Muscle of arm (tissue), 14 donors: ENCODE measurements at places on chromosomes 4 and X. TPM values are rescaled to one million over a fixed set of nuclear protein-coding genes. Genes with fewer than 3 reads are reported as not detected.

- no peak for DNase-seq
These were observed 186.4 kb downstream of the PPP4R3C start for GRCh38 chrX:27276751-27277150.

The MAGEC1 gene
- not detected for polyA plus RNA-seq

The TXK gene
- not detected for polyA plus RNA-seq

- DNase-seq: no peak
These were observed 131.5 kb downstream of the AASDH start for GRCh38 chr4:56255820-56256219.

DNA sequence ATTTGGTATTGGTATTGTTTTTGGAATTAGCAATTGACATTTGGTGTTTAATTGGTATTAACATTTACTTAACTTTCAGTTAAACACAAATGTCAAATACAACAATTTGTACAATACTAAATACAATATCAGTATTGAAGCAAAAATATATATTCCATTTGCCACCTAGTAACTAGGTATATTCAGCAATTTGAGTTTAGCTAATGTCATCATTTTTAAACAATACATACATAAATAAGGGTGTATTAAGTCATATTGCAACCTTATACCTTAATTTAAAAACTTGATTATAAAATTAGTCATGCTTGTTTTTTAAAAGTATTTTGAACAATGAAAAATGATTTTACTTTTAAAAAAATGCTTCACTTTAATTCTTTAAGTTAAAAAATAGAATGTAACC, 53.3 kb downstream of the FBXO8 start:
- no peak for DNase-seq

GRCh38 chr4:101155368-101155767, 192.0 kb downstream of the PPP3CA start:
- DNase-seq: no peak

The CLDN2 gene
- 0.69 TPM for polyA plus RNA-seq

The UGT2B15 gene
- 0.11 TPM for polyA plus RNA-seq

The SLC9B2 gene
- polyA plus RNA-seq: 14.3 TPM

GRCh38 chr4:8325291-8325973, 55.9 kb downstream of the HTRA3 start:
- no peak for DNase-seq

The CD40LG gene
- 1.0 TPM for polyA plus RNA-seq

- DNase-seq: no peak
These were observed 47.8 kb downstream of the SLC9A7 start for GRCh38 chrX:46710927-46711623.

DNA sequence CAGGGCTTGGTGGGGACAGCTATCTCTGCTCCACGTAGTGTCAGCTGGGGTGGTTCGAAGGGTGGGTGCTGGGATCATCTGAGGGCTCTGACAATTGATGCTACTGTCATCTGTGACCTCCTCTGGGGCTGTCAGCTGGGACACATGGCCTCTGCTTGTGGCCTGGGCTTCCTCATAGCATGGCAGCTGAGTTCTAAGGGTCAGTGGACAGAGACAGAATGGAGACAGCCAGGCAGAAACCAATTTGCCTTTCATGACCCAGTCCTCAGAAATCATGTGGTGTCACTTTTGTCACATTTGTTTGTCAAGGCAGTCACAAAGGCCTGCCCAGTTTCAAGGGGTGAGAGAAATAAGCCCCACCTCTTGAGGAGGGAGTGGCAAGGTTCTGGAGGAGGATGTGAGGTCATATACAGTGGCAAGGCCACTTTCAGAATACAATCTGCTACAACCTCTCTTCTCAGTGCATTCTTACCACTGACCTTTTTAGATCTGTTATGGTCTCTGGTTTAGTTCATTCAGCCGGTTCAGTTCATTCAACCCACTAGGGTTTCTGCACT, 103.6 kb upstream of the BCOR start:
- no peak for DNase-seq

DNA sequence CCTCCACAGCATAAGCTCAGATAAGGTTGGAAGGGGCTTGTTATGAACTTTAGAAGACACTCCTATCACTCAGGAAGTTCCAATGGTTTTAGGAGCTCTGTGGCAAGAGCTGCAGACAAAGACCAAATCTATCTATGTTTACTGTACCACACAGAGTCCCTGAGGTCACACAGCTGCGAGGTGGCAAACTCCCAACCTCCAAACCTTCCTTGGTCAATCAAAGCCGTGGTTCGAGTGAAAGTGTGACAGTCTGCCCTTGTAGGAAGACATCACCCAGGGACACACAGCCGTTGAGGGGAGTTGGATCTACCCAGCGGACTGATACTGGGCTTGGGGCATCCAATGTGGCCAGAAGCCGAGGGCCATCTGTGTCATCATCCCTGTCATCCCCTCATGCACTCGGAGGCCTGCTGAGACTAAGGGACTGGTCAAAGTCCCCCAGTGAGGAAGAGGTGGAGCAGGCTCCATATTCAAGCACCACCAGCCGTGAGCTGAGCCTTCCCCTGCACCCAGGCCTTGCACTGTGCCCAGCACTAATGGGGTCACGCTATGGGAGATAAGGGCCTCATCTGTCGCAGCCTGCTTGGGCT, 26.8 kb downstream of the MAN2B2 start:
- no peak for DNase-seq

The MAGEB10 gene
- not detected for polyA plus RNA-seq

The SH2D1A gene
- polyA plus RNA-seq: 4.7 TPM
